ENCODE measurements at places on chromosomes 6 and 20.

DNA sequence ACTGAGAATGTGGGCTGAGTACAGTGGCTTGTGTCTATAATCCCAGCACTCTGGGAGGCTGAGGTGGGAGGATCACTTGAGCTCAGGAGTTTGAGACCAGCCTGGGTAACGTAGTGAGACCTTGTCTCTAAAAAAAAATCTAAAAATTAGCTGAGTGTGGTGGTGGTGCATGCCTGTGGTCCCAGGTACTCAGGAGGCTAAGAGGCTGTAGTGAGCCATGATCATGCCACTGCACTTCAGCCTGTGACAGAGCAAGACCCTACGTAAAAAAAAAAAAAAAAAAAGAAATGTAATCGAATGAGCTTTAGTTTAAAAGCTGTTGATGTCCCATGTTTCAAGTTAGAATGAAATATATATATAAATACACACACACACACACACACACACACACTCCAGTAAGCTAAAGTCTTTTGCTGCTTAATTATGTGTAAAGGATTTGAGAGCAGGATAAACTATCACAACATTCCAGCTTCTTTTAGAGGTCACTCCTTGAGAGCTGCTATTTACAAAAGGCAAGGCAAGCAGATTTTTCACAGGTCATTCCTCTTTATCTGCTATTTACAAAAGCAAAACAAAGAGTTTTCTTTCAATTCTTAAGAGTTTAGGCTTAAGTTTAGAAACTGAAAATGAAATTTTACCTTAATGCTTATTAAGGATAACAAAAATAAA is 4.7 kb upstream of the MICAL1 start:
- DNase-seq: no peak

DNA sequence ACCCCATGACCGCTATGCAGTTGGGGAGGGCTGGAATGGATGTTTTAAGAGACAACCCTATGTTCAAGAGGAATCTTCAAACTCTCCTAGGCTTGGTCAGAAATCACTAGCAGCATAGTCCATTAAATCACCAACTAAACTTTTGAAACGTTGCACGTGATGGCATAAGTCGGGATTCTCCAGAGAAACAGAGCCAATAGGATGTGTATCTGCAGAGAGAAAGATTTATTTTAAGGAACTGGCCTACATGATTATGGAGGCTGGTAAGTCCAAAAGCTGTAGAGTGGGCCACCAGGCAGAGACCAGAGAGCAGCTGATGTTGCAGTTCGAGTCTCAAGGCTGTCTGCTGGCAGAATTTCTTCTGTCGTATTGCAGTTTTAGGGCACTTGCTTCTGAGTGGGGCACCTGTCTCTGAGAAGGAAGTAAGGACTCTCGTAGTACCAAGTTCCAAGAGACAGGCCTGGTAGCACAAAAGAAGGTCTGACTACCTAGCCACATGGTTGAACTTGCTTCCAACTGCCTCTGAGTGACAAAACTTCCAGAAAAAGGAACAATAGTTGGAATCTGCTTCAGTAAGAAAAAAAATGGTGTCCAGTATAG is 11.9 kb upstream of the IFNGR1 start:
- DNase-seq: no peak

DNA sequence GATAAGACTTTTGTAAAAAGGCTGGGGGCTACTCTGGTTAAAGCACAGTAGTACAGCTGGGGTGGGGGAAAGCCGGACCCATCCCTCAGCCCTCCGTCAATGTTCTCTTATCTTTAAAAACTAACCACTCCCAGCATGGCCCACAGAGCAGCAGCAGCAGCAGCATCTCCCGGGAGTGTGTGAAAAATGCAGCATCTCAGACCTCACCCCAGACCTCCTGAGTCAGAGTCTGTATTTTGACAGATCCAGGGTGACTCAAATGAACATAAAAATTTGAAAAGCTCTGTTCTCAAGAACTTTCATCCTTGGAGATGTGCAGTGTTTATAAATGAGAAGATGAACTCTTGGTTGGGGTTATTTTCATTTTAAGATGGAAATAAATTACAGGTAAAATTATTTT is 277.7 kb upstream of the ECI2 start:
- DNase-seq: no peak

- no peak for DNase-seq
Measured at GRCh38 chr20:703006-703405, 27.4 kb upstream of the SCRT2 start.

GRCh38 chr6:147099974-147100373 is 104.2 kb upstream of the STXBP5 start:
- no peak for DNase-seq

- DNase-seq: no peak
Measured at GRCh38 chr6:30937265-30937664, 3.5 kb upstream of the MUCL3 start.

DNA sequence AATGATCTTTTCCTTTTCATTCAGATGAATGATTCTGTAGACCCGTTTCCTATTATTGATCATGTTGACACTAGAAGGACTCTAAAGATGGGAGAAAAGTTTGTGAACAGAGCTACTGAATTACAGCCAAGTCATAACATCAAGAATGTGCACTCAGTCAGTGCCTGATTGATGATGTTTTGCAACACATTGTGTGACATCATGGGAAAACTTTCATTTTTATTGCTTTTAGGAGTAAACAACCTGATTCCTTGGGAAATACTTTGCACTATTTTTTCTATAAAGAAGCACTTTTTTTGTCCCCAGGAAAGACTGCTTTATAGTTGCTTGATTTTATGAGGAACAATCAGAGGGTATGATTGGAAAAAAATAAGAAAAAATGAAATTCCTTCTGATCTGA is 383.8 kb upstream of the JAG1 start:
- no peak for DNase-seq

GRCh38 chr6:148905901-148906300 is 159.1 kb downstream of the UST start:
- no peak for DNase-seq
